ENCODE measurements at places on chromosomes 4 and X.
A peak's percentile ranks its signal among the peaks of the same experiment; 100 is the strongest.

- DNase-seq: no peak
These were observed 54.2 kb upstream of the GIMD1 start for GRCh38 chr4:106422766-106423165.

- no peak for DNase-seq
These were observed 95.9 kb downstream of the CFAP299 start for GRCh38 chr4:80431203-80431965.

- DNase-seq: peak; percentile 48
These were observed 59.6 kb downstream of the DCX start for GRCh38 chrX:111352424-111352823.

DNA sequence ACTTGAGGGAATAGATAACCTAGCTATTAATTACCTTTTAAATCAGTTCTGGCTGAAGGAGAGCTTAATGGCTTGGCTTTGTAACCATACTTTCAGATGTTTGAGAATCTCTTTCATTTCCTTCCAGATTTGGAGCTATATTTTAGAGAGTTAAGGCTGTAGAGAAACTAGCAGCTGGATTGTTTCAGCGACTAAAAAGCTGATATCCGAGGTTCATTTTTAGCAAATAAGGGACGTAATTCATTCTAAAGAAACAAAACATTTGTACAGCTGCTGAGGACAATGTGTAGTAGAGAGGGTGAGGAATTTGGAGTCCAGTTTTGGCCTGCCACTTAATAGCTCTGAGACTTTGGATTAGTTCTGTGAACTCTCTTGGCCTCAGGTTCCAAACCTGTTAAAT, 12.2 kb downstream of the OSTC start:
- no peak for DNase-seq

GRCh38 chr4:110626532-110627153, 3.8 kb upstream of the PITX2 start:
- no peak for DNase-seq

DNA sequence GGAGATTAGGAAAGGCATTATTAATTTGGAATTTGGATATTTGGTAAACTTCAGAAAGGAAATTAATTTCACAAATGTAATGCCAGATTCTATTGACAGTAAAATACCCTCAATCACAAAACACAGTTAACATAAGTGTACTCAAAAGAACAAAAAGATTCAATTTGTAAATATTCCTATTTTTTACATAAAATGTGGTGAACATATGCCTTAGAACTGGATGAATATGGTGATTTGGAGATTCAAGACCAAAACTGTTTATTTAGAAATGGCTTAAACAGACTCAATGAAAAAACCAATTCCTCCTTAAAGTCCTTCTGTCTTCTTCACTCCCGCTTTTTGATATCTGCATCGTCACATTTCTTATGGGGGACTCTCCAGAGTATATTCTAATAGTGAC, 417.6 kb upstream of the TENM3 start:
- DNase-seq: no peak

GRCh38 chrX:10897768-10898167, 213.4 kb upstream of the HCCS start:
- no peak for DNase-seq

DNA sequence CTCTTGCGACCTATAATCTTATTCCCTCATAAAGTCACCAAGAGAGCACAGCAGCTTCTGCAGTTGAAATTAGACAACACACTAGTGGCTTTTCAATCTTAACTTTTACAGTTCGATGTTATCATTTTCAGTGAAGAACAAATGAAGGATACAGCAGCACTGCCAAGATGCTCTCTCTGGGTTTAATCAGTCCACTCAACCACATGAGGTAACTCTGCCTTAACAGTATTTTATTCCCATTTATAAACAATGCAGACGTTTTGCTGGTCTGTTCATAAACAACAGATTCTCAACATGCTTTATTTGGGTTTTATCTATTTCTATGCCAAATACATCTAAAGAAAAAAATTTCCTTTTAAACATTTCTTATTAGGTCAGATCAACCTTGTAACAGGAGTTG, 646.0 kb upstream of the FAM241A start:
- DNase-seq: no peak

DNA sequence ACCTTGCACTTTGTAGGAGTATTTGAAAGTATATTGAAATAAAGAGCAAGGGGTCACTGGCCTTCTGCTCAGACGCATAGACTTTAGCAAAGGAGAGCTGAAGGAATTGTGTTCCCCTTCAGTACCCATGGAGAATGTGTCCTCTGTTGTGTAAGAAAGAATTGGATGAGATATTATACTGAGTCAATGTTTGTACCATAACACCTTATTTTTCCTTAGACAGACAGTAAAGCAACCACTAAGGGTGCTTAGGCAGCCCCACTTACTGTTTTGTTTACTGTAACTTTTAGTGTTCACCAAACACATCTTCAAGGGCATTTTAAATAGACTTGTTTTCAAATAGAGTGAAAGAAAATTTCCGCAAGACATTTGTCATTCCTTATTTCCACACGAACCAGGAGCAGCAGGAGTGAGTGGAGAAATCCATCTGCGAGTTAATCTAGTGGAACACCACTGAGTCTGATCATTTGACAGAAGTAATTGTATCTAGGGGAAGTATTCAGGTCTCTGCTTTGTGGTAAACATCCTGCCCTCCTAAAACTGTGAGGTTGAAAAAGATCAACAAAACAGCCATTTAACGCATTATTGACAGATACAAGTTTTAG, 89.5 kb downstream of the SLIT2 start:
- no peak for DNase-seq

- no peak for DNase-seq
These were observed 451 bp downstream of the SOD3 start for GRCh38 chr4:24795666-24796381.

DNA sequence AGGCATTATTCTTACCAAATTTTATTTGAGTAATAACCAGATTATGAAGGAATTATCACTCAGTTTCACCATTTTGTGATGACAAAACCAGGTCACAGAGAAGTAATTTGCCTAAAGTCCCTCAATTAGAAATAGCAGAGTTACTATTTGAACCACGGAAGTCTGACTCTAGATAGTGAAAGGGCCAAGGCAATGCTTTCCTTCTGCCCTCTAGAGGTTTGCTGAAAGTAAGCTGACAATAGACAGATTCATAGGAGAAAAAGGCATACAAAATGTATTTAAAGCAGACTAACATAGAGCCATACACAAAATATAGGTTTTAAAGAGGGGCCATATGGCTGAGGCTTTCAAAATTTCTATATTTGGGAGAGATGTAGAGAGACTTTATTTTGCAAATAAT, 43.1 kb downstream of the CXXC4 start:
- no peak for DNase-seq

GRCh38 chr4:149708513-149709130, 107.0 kb downstream of the IQCM start:
- DNase-seq: no peak

GRCh38 chr4:112168719-112169500, 23.7 kb downstream of the FAM241A start:
- no peak for DNase-seq

- DNase-seq: no peak
These were observed 51.7 kb upstream of the MCF2 start for GRCh38 chrX:139759637-139760036.

DNA sequence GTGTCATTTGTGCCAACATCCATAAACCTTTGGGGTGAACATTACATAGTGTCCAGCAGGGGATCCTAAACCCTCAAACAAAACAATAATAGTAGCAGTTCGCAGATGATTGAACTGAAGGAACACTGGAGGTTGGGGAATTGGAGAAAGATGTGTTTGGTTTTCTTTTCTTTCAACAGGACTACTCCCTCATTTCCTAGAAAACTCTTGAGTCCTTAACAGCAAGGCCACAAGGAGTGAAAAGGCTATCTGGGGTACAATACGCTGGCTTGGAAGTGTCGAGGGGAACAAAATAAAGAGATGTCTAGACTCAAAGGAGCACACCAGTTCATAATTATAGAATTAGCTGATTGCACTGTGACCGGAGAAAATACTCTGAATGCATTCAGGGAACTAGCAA, 72.1 kb downstream of the IDS start:
- no peak for DNase-seq

DNA sequence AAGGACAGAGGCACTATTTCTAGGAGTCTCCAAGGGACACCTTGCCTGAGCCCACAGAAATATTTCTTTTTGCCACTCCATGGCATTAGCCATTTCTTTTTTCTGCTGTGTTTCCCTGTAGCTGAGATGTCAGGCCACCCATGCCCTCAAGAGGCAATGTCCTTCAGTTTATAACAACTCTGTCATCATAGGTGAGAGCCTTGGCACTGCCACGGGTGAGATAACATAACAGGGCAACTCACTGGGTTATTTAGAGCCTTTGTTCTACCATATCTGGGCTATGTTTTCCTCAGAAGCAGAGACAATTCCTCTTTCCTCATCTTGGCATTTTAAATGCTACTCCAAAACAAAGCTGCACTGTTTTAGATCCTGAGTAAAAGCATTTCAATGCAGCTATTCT, 99.9 kb upstream of the MAOA start:
- DNase-seq: no peak

DNA sequence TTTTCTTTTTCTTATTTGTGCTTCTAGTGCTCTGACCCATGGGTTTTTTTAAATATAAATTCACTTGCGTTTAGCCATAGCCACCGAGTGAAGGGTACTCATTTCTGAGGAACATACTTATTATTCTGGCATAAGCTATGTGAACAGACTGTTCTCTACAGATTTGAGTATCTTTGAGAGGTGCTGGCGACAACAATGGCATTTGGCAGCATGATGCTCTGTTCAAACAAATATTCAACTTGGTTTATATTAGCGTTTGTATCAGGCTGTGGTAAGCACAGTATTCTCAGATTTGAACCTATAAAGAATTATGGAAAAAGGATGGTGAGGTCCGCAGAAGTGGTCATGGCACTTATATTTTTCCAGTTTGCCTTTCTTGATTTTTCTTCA, 108.7 kb upstream of the LIMCH1 start:
- no peak for DNase-seq

- DNase-seq: no peak
These were observed 74.0 kb downstream of the ATG4A start for GRCh38 chrX:108165383-108166111.

DNA sequence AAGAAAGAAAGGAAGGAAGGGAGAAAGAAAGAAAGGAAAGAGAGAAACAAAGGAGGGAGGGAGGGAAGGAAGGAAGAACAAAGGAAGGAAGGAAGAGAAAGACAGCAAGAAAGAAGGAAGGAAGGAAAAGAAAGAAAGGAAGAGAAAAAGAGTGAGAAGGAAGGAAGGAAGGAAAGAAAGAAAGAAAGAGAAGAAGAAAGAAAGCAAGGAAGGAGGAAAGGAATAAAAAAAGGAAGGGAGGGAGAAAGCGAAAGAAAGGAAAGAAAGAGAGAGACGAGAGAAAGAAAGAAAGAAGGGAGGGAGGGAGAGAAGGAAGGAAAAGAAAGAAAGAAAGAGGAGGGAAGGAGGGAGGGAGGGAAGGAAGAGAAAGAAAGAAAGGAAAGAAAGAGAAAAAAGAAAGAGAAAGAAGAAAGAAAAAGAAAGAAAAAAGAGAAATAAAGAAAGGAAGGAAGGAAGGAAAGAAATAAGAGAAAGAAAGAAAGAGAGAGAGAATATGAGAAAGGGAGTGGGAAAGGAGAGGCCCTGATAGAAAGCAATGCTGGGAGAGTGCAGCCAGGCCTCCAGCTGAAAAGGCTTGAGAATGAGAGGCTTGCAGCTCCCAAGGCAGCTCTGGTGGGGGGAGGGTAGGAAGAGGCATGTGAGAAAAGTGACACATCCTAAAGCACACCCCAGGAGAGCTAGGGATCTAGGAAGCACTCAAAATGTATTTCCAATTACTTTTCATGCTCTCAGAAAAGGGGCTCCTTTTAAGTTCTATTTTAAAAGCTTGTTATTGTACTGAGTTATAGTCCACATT, 134.0 kb upstream of the ZIC3 start:
- DNase-seq: no peak

DNA sequence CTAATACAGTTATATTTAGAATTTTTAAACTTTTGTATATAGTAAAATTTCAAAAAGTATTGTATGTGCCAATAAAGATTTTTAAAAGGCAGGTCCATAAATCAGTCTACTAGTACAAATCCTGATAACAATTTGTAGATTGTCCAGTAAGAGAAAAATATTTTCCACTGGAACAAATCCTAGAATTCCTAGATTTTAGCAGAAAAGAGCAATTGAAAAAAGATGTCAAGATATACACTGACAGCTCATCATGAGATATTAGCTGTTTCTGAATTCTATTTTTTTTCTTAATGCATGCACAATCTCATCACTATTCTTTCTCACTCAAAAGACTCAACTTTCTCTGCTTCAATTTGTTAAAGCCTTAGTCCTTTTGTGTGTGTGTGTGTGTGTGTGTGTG, 289.2 kb upstream of the MAD2L1 start:
- DNase-seq: no peak

DNA sequence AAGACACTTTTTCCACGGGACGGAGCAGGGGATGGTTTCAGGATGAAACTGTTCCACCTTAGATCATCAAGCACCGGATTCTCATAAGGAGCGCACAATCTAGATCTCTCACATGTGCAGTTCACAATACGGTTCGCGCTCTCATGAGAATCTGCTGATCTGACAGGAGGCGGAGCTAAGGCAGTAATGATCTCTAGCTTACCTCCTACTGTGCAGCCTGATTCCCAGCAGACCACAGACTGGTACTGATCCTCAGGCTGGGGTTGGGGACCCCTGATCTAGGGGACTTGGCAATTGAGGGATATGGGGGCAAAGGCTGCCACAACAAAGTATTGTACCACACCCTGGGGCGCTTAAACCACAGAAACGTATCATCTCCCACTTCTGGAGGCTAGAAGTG, 25.7 kb downstream of the ZNF185 start:
- DNase-seq: no peak

DNA sequence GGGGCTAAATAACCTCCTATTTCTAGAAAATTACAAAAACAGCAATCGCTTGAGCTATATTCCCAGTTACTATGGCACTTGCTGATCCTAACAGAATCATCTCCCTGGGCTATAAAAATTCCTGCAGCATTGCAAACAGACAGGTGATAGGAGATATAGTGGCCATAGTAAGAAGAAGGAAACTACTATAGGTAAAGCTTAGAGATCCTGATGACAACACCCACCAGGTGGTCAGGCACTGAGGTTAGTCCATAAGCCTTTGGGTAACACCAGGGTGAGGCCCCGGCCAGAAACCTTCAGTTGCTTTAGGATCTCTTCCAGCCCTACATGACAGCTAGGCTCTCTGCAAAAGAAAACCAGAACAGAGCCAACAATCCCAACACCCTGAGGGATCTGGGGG, 197.9 kb upstream of the PPP1R2C start:
- DNase-seq: no peak
